HFFc6 (cell line): ENCODE measurements at places on chromosomes 6 and 20. TPM values are rescaled to one million over a fixed set of nuclear protein-coding genes. Genes with fewer than 3 reads are reported as not detected.

Gene CDH4
- 5.0 to 11.3 TPM (median 5.7 TPM) in 3 replicates for total RNA-seq

Gene APCDD1L
- total RNA-seq, result 14.3 to 37.7 TPM (median 22.0 TPM) in 3 replicates

Gene SPATS1
- not detected in 3 replicates for total RNA-seq

Gene TMEM74B
- total RNA-seq, result not detected in 3 replicates

Gene COX7A2
- 530 and 545 TPM in 2 replicates for total RNA-seq

Gene GNRH2
- total RNA-seq, result 0.26 TPM in 1 of 3 replicates, not detected in the others

DNA sequence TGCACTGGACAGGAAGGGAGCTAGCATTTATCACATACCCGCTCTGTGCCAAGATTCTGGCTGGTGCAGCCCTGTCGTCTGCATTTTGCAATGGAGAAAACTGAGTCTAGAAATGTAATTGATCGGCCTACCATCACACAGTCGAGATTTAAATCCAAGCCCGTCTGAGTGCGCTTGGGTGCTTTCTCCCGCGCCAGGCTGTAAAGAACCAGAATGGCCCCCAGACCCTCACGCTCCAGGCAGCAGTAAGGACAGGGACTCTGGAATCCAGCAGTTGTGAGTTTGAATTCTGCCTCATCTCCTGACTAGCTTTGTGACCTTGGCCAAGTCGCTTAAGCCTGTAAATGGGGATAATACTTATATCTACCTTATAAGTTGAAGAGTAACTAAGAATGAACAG lies 10.8 kb downstream of the DYNLRB1 start:
- H3K36me3 ChIP-seq, result peaks cover 16% of the 10 kb centered on the region
- H3K4me3 ChIP-seq, result peak overlapping the region; percentile 80
- peaks cover 60% of the 10 kb centered on the region for H3K4me1 ChIP-seq

GRCh38 chr6:130846501-130846900 lies 19.3 kb downstream of the SMLR1 start:
- H3K27ac ChIP-seq, result no peak overlapping the region
- H3K36me3 ChIP-seq, result no peaks in the 10 kb centered on the region
- H3K4me3 ChIP-seq, result no peak overlapping the region
- DNase-seq, result no peak
- no peaks in the 10 kb centered on the region; the same call in none of the 2 replicates for H3K27me3 ChIP-seq

GRCh38 chr6:33384581-33385020 lies 7.0 kb upstream of the KIFC1 start:
- peaks cover 6% of the 10 kb centered on the region; the same call in 1 of the 2 replicates for H3K4me1 ChIP-seq
- H3K36me3 ChIP-seq, result no peaks in the 10 kb centered on the region
- no peak overlapping the region for H3K4me3 ChIP-seq
- H3K27me3 ChIP-seq, result peaks cover 16% of the 10 kb centered on the region
- H3K27ac ChIP-seq, result no peak overlapping the region

DNA sequence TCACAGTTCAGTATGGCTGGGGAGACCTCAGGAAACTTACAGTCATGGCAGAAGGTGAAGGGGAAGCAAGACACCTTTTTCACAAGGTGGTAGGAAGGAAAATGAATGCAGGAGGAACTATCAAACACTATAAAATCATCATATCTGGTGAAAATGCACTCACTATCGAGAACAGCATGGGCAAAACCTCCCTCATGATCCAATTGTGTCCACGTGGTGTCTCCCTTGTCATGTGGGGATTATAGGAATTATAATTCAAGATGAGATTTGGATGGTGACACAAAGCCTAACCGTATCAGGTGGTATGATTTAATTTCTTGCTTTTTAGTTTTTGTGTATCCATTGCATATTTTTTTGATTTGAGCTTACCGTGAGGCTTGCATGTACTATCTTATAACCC lies 133.2 kb upstream of the SYNCRIP start:
- no peak overlapping the region for H3K27ac ChIP-seq
- no peaks in the 10 kb centered on the region for H3K4me1 ChIP-seq
- no peak overlapping the region for H3K4me3 ChIP-seq
- no peaks in the 10 kb centered on the region for H3K36me3 ChIP-seq
- H3K27me3 ChIP-seq, result no peaks in the 10 kb centered on the region; the same call in 1 of the 2 replicates
- no peak for DNase-seq

- no peak overlapping the region for H3K4me3 ChIP-seq
- peaks cover 22% of the 10 kb centered on the region for H3K36me3 ChIP-seq
- H3K4me1 ChIP-seq, result peaks cover 48% of the 10 kb centered on the region
- no peaks in the 10 kb centered on the region for H3K27me3 ChIP-seq
Measured at GRCh38 chr6:145705561-145705960, 29.8 kb downstream of the EPM2A start.

GRCh38 chr6:107444277-107444676 lies 15.1 kb downstream of the PDSS2 start:
- H3K4me1 ChIP-seq, result peaks cover 49% of the 10 kb centered on the region
- H3K27ac ChIP-seq, result peak overlapping the region; percentile 82
- H3K27me3 ChIP-seq, result no peaks in the 10 kb centered on the region
- H3K4me3 ChIP-seq, result peak overlapping the region; percentile 81
- H3K36me3 ChIP-seq, result peaks cover 27% of the 10 kb centered on the region

- peak; percentile 59 for DNase-seq
- no peaks in the 10 kb centered on the region; the same call in 1 of the 2 replicates for H3K36me3 ChIP-seq
- peaks cover 8% of the 10 kb centered on the region; the same call in 1 of the 2 replicates for H3K4me1 ChIP-seq
- H3K4me3 ChIP-seq, result no peak overlapping the region
- no peak overlapping the region for H3K27ac ChIP-seq
Measured at GRCh38 chr20:61731363-61732181, 334.1 kb downstream of the TAF4 start.

GRCh38 chr6:340991-341827 lies 48.9 kb downstream of the DUSP22 start:
- no peak for DNase-seq
- no peak overlapping the region for H3K27ac ChIP-seq
- no peaks in the 10 kb centered on the region for H3K4me1 ChIP-seq
- no peak overlapping the region for H3K4me3 ChIP-seq

GRCh38 chr6:101458336-101458735 lies 64.8 kb downstream of the GRIK2 start:
- no peak overlapping the region for H3K27ac ChIP-seq
- H3K36me3 ChIP-seq, result peaks cover 21% of the 10 kb centered on the region
- DNase-seq, result no peak
- H3K4me1 ChIP-seq, result peaks cover 22% of the 10 kb centered on the region
